ENCODE measurements at places on chromosomes 5 and 9.

GRCh38 chr9:3968891-3969290 lies 331.0 kb downstream of the GLIS3 start:
- DNase-seq: no peak

GRCh38 chr5:67679184-67679841 lies 482.7 kb upstream of the CD180 start:
- DNase-seq: no peak

- DNase-seq: no peak
These were observed 193.4 kb upstream of the WWC1 start for GRCh38 chr5:168097876-168098653.

- DNase-seq: no peak
These were observed 403.5 kb downstream of the SPOCK1 start for GRCh38 chr5:137095597-137095996.

DNA sequence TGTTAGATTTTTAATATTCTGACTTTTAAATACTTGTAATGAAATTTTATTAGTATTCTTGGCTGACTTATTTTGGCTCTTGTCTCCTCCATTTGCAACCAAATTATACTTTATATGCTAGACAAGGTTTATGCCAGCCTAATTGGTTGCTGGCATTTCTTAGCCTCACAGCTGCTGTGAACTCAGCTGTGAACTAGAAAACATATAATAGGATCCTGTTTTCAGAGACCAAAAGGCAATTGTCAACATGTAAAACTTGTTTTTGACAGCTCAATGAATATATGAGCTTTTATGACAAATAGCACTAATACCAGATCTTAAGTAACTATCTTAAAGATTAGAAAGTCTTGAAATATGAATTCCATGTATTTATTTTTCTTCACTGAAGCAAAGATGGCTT lies 25.9 kb downstream of the KIF2A start:
- no peak for DNase-seq

DNA sequence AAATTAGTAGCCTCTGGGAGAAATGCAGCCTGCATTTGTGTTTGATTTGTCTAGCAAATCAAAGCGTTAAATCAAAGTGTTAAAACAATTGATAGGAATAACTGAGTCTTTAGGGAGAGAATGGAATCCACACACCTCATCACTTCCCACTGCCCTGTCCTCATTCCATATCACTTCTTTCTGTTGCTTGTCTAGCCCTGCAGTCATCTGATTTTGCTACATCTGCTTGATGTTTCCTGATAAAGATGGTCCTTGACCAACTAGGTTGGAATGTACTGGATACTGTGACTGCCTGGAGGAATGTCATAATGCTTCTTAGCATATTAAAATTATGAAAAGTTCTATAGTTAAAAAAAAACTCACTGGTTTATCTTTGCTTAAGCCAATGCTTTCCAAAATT lies 119.9 kb downstream of the DOCK2 start:
- no peak for DNase-seq

- DNase-seq: no peak
These were observed 24.2 kb downstream of the LIFR start for GRCh38 chr5:38532165-38532669.

- DNase-seq: peak; percentile 85
These were observed 243.9 kb upstream of the KLF4 start for GRCh38 chr9:107733523-107733894.

GRCh38 chr5:74390822-74391221 lies 249.7 kb downstream of the ENC1 start:
- no peak for DNase-seq

DNA sequence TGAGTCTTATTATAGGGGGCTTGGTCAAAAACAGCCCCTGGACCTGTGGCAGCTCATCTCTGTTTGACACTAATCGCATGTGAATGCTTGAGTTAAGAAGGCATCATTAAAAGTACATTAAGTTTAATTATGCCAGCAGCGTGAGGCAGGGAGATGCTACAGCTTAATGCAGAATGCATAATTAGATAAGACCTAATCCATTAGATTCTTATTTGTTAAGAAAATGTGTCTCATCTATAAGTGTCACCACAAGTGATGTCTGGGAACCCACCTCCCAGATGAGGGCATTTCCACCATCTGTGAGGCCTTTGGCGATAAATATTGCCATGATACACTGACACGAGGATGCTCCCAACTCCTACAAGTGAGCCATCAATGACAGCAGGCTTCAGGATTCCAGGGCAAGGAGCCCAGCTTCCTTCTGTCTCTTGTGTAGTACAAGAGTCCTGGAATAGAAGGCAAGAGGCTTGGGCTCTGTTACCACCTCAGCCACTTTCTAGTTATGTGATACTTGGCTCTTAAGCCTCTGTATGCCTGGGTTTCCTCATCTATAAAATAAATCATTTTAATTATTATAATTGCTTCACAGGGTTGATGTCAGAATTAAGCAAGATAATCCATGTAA lies 202.7 kb downstream of the FAM114A2 start:
- no peak for DNase-seq

GRCh38 chr9:134253606-134254205 lies 72.5 kb upstream of the RXRA start:
- no peak for DNase-seq

- no peak for DNase-seq
These were observed 39.7 kb upstream of the TJP2 start for GRCh38 chr9:69134412-69134811.

DNA sequence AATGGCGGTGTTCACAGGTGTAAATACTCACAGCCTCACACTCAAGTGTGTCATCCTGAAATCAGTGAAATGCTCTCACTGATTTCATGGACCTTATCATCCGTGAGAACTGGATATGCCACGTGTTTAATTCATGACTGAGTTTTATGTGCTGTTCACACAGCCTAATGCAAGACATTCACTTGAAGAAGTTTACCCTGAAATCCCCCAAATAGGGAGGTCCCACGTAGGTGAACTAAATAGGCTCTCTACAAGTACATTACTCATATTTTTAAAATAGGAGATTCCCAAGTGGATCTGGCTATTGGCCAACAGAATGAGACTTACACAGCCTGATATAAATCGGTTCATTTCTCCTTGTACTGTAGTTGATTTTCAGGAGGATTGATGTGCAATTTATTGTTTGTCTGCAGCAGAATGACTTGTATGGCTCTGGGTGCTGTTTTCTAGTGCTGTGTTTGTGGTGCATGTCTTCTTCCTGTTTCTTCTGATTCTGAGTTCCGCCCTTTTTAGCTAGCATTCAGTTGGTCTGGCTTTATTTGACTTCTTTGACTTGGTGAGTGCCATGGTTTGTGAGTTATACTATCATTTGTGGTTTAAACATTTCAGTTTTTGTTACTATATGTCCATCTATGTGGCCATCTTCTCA lies 25.1 kb downstream of the TRIO start:
- DNase-seq: no peak

DNA sequence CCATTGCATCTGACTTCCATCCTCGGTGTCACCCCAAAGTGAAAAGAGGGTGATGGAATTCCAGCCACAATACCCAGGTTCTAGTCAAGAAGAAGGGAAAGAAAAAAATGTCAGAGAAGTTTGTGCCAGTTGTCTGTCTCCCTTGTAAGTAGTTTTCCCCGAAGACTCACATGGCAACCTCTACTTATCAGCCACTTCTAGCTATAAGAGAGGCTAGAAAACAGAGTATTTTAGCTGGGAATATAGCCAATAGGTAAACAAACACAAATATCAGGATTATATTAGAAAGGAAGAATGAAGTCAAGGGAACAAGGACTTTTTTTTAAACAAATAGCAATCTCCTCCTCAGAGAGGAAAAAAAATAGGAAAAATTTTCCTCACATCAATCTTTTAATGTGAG lies 12.2 kb upstream of the ISL1 start:
- no peak for DNase-seq

- DNase-seq: no peak
These were observed 62.6 kb downstream of the CFAP77 start for GRCh38 chr9:132472599-132472998.

GRCh38 chr9:92642041-92642451 lies 27.9 kb downstream of the IPPK start:
- DNase-seq: no peak

DNA sequence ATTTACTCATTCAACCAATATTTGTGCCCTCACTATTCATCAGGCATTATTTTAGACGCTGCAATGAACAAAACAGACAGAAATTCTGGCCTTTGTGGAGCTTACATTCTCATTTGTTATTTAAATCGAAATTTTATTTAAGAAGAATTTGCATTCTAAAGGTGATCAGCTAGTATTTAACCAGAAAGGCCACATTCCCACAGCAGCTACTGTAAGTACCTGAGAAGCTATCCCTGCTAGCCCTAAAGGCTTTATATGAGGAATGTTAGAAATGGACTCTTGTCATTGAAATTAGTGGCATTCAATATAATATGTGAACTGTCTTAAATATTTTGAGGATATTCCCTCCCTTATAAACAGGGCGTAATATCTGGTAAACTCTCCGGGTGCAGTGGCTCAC lies 35.0 kb upstream of the GOLM1 start:
- no peak for DNase-seq

GRCh38 chr5:75053304-75054133 lies 1.2 kb upstream of the GCNT4 start:
- DNase-seq: peak; percentile 81

GRCh38 chr5:91048073-91048472 lies 335.0 kb downstream of the ARRDC3 start:
- peak; percentile 41 for DNase-seq

- DNase-seq: no peak
These were observed 34.4 kb downstream of the RAD50 start for GRCh38 chr5:132591145-132591544.

GRCh38 chr9:123355761-123356431 lies at the start of gene CRB2:
Gene CRB2, plus strand, starts transcription at chr9:123356197. Its CDS starts 64 bp downstream, at chr9:123356261.
- DNase-seq: no peak

DNA sequence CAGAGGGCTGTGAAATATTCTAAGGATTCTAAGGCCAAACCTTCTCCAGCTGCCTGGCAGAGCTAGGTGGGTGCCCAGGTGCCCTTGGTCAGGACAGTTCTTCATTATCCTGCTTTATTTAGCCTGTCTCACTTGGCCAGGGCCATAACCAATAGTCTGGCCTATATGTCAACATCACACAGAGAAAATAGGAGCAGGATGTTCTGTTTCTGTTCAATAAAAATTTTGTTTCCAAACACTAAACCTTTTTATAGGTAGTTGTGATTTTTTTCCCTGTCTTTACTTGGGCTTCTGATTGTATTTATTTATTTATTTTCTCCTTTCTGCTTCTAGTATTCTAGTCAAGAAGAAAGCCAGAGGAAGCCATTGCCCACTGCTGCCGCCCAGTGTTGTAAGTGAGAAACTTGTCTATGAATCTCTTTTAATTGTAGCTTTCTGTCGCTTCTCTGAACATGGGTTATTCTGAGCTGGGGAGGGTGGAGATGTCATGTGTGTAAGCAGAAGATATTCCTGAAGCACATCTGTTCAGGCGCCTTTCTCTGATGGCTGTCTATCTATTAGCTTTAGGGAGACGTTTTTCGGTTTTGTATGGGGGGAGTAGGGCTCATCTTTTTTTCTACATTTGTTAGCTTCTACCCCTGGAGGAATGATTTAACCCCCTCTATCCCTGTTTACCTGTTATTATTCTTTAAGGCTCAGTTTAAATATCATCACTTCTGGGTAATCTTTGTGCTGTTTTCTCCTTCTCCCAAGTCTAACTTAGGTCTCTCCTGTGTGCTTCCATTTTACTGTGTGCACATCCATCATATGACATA lies 97.1 kb downstream of the UNC13B start:
- DNase-seq: peak; percentile 73

GRCh38 chr9:132887181-132888120 lies 8.8 kb downstream of the SPACA9 start:
- DNase-seq: peak; percentile 45

- no peak for DNase-seq
These were observed 40.3 kb upstream of the XPA start for GRCh38 chr9:97737429-97737828.

DNA sequence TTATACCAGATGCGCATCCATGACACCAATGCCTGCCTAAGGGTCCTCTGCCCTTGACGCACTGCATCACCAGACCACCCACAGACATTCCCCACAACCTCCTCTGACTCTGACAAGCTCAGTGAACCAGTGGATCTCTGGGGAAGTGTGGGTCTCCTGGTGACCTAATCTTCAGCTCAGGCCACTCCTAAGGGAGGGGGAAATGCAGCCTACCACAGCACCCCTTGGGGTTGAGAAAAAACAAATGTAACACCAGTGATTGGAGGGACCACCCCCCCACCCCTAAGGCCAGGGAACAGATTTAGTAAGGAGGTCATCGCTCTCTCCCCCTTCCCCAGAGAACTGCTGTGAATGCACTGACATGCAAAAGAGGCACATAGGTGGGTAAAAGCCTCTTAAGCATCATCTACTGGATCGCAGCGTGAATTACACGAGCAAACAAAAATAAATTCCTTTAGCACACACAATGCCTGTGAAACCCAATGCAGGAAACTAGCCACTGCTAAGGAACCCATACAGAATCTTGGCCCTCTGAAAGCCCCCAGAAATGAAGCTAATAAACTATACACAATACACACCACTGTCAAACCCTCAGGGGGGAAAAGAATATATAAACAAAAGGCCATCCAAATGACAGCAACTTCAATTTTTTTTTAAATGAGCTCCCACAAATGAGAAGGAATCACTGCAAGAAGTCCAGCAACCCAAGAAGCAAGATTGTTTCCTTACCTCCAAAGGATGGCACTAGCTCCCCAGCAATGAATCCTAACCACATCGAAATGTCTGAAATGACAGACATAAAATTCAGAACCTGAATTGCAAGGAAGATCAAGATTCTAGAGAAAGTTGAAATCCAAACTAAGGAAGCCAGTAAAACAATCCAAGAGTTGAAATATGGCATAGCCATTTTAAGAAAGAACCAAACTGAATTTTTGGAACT lies 513.7 kb upstream of the PTGER4 start:
- DNase-seq: no peak

- no peak for DNase-seq
These were observed 14.6 kb downstream of the SEPTIN8 start for GRCh38 chr5:132762246-132763000.

DNA sequence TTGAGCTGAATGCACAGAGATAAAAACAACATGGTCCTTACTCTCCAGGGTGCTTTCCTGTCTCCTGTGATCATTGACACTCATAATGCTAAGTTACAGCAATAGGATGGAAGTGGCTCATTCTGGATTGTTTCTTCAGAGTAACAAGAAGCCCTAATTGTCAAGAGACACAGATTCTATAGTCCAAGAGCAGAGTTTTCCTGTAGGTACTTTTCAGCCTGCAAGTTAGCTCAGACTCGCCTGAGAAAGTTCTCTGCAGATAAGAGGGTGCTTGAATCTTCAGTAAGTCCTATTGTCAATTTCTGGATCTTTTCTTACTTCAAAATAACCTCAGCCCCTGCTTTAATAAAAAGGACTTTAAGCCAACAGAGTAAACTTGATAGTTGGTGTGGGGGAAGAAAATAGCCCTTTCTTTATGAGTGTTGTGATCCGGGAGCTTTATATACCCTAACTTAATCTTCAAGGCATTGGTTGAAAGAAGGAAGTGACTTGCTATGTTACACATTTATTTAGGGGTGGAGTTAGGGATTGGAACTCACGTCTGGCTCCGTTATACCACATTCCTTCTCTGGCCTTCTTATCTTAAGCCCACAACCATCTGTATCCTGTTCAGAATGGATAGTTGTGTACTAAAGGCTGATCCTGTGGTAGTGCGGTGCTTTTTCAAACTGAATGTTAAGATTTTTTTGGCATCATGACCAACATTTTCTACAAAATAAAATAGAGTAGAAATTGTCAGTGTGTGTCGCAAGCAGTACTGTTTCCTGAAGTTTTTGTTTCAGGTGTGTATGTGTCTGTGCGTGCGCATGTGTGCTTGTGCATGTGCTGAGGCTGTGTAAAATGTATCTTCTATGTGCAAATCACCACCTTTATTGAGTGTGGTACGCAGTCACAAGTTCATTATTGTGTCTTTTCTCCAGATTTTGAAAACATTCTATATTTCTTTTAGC lies 173.9 kb downstream of the WDR70 start:
- no peak for DNase-seq
